Cerebellar nuclear complex (tissue), 1 donor: ENCODE measurements at places on chromosomes 16 and 17.

- DNase-seq = no peak
These were observed 10.6 kb downstream of the ZFHX3 start for GRCh38 chr16:73037331-73037745.

GRCh38 chr17:83149761-83150251 is 70.4 kb downstream of the METRNL start:
- no peak for DNase-seq

DNA sequence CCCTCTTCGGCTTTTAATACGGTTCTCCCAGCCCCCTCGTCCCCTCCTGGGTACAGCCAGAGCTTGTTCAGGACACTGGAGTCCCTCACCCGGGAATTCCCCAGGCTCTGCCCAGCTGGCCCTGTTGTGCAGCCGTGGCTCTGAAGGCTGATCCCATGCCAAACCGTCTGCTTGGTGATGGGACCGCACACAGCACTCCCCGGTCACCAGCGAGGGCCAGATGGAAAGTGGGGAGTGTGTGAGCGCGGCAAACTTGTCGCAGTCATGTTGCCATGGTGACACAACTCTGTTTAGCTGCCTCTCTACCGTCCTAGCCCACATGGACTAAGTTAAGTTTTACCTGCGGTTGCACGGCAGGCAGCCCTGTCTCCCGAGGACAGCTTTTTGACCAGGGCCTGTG is 107.9 kb downstream of the RAP1GAP2 start:
- DNase-seq = no peak

DNA sequence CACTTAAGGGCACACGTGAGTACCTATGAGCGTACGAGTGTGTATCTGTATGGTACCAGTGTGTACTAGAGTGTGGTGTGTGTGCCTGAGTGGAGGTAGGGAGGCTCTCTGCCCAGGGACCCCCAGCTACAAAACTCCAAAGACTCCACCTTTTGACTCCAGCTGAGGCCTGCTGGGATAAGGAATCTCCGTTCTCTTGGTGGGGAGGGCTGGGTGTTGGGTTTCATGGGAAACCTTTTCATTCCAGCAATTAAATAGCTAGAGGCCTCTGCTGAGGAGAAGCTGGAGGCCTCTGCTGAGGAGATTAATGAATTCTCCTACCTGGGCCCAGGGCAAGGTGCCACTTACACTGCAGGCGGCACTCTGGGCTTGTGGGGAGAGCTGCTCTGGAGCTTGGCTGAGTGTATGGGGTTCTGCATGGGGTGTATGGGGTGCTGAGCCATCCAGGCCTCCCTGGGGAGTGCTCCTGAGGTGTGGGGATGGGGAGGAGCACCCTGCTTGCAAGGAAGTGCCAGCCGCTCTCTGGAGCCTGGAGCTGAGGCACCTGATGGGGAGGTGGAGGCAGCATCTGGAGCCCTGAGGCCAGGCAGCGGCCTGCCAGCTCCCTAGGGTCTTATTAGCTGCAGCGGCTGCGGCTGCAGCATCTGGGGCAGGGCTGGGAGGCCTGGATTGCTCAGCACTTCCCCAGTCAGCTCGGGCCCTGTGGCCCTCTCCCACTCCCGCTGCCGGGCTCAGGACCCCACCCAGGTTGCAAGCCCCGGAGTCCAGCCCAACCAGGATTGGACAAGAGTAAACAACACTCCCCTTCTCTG is 4.6 kb downstream of the ANKRD13B start:
- DNase-seq = no peak

- DNase-seq = no peak
These were observed 114.5 kb upstream of the MAF start for GRCh38 chr16:79715061-79715460.

- no peak for DNase-seq
These were observed 8.8 kb downstream of the MBTPS1 start for GRCh38 chr16:84107921-84108320.
